ENCODE measurements at places on chromosomes 5 and 9.

GRCh38 chr5:150458802-150459557, 9.4 kb upstream of the RPS14 start:
- DNase-seq, result peak; percentile 88

DNA sequence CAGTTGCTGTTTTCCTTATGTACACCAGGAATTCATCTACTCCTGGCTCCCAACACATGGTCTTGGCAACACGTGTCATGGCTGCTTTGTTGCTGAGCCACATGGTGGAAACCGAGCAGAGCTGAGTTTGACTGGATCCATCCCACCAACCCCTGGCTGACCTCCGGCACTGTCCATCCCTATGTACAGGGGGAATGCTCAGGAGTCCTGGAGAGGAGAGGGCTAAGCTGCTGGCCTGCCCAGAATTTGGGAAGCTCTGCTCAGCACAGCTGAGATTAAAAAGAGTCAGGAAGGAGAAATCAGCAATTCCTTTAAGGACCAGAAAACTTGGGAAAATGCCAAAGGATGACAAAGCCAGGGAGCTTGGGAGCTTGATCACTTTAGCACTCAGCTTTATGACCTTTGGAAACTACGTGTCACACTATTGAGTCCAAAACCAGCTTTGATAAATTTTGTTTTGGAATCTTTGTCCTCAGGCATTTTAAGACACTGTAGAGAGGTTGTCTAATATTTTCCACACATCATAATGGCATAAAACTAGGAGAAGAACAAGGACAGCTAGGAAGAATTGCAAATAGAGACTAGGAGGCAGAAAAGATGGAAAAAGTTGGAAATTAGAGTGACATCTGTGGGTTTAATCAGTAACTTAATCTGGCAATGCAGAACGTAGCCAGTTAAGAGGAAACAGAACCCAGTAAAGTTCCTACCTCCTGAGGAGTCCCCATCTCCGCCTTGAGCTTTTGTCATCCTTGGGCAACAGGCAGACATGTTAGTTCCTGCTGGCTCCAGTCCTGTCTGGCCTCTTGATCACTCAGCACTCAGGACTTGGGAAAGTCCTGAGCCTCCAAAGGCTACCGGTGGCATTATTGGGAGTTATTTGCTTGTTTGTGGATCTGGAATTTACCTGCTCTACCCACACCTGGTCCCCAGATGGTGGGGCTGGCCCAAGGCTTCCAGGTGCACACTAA, 62.5 kb upstream of the PLPP1 start:
- DNase-seq, result no peak

- no peak for DNase-seq
These were observed 22.5 kb downstream of the TPPP start for GRCh38 chr5:670396-671270.

DNA sequence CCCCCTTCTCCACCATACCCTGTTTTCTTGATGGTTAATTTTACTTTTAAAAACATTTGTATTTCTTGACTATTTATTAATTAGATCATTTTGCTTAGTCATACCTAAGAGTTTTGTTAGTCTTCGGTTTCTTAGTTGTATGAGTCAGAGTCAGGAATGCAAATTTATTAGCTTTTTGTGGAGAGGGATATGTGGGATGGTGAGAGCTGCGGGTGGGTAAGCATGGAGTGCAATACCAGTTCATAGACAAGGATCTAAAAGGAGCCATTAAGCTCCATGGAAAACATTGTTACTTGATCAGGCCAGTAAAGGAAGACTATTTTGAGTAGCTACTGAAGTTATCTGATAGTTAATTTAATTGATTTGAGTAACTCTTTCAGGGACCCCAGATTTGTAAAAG, 77.5 kb downstream of the ZSWIM6 start:
- no peak for DNase-seq
